SK-MEL-5 (cell line): ENCODE measurements at places on chromosomes 3 and 15. TPM values are rescaled to one million over a fixed set of nuclear protein-coding genes. Genes with fewer than 3 reads are reported as not detected.
A peak's percentile ranks its signal among the peaks of the same experiment; 100 is the strongest.

The TBCCD1 gene
- 17.1 and 18.5 TPM in 2 replicates for total RNA-seq

The CLDN1 gene
- total RNA-seq = 42.9 and 44.3 TPM in 2 replicates

The REC114 gene
- total RNA-seq = not detected in 2 replicates

The DPPA4 gene
- total RNA-seq = 0.32 TPM in 1 of 2 replicates, not detected in the other

DNA sequence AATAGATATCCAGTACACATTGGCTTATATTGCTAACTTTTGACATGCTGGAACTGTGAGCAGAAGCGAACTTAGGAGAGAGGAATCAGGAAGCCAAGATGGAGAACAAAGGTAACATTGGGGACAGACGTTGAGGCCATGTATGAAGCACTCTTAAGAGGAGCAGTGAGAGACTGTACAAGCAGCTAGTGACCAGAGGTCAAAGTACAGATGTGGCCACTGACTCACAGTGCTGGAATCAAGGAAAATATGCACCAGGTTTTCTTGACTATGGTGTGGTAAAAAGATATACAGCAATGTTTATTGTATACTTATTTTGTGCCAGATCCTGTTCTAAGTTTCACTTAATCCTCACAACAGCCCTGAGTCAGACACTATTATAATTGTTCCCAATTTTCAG, 2.0 kb upstream of the IL20RB start:
- DNase-seq = no peak

DNA sequence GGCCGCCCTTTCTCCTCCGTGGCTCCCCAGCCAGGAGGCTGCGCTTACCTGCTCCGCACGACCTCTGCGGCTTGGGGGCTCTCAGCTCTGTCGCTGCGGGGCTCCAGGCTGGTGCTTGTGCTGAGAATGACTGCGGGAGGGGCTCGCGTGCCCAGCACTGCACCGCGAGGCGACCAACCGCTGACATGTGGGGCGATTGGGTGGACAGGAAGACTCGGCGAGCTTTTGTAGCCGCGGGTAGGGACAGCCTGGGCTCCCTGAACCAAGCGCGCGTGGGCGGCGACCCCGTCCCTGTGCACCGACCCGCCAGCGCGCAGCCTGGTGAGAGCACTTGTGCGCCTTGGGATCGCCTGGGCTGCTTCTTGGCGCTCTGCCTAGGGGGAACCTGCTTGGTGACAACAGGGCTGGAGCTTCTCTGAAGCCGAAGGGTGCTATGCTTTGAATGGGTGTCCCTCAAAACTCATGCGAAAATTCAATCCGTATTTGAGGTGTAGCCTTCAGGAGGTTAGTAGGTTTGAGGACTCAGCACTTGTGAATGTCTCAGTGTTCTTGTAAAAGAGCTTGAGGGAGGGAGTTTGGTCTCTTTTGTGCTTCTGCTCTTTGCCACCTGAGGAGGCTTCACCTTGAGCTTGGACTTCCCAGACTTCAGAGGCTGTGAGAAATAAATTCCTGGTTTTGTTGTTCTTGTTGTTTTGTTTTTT, 50.4 kb downstream of the IL12A start:
- no peak for DNase-seq

DNA sequence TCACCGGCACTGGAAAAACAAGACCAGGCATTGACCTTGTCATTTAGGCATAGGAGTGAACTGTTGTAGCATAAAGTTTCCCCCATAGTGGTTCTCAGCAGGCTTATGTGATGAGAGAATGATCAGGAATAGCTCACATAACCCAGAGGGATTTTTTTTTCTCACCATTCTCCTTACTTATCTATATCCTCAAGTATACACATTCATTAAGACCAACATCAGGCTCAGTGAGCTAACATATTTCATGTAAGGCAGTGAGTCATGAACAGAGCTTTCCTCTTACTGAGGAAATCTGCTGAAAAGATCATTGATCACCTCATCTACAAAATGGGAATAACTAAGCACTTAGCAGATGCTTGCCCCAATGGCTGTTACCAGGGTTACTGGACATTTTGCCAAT, 396.6 kb upstream of the TMCO5A start:
- DNase-seq = no peak

- DNase-seq = no peak
Measured at GRCh38 chr15:60548101-60548500, 69.2 kb upstream of the ICE2 start.

DNA sequence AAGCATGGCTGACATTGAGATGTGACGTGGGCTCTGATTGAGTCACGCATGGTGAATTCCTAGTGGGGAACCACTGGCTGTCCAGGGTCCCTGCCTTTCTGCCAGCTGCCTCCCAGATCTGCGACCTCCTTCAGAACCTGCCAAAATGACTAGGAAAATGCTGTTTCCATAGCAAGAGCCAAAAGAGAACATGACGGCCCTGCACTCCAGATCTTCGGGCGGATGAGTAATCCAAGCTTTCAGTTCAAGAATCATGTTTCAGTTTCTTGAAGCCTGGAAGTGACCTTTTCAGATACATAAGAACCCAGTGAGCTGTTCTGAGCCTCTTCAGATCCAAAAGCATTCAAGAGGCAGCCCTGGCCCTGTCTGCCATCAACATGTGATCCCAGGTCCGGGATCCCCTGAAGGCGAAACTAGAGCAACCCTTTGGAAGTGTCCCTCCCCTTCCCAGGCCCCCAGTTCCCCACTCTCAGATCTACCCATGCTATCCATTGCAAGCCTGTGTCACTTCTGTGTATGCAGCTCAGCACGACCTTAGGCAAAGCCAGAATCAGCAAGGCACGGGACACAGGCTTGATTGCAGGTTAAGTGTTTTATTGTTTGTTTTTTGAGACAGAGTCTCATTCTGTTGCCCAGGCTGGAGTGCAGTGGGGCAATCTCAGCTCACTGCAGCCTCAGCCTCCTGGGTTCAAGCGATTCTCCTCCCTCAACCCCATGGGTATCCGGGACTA, 19.7 kb downstream of the ANKRD63 start:
- no peak for DNase-seq

GRCh38 chr3:172476347-172476746, 28.1 kb upstream of the GHSR start:
- DNase-seq = no peak

GRCh38 chr3:468172-468571, 271.6 kb downstream of the CHL1 start:
- peak; percentile 60 for DNase-seq

GRCh38 chr3:26558257-26558656, 64.3 kb upstream of the LRRC3B start:
- DNase-seq = no peak

DNA sequence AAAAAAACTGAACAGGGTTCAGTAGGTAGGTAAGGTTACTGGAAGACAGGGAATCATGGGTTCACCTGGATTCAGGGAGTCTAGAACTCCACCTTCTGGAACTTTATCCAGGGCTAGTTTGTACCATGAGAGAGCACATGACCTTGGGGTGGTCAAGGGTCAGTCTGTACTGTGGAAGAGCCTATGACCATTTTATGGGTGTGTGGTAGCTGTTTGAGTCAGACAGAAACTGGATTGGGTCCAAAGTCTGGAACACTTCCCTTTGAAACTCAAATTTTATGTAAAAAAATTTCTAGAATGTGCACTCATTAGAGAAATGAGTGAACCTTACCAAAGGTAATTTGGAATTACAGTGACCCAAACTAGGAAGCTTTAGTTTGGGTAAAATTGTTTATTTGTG, 486.0 kb upstream of the AGTR1 start:
- no peak for DNase-seq
